ENCODE measurements at places on chromosomes 11 and 22.

- peak; percentile 98 for DNase-seq
Observed at GRCh38 chr11:119067371-119068222, at the start of gene VPS11. VPS11 (plus strand) TSS chr11:119067818; CDS start chr11:119067824, 6 bp downstream.

- DNase-seq = no peak
Observed at GRCh38 chr22:35343664-35344550, 37.0 kb upstream of the HMOX1 start.

- DNase-seq = no peak
Observed at GRCh38 chr22:45819305-45819704, 147.7 kb downstream of the ATXN10 start.

GRCh38 chr11:43879789-43880639 lies 617 bp upstream of the ALKBH3 start:
- no peak for DNase-seq

- DNase-seq = no peak
Observed at GRCh38 chr11:35661534-35661933, 1.0 kb upstream of the TRIM44 start.

DNA sequence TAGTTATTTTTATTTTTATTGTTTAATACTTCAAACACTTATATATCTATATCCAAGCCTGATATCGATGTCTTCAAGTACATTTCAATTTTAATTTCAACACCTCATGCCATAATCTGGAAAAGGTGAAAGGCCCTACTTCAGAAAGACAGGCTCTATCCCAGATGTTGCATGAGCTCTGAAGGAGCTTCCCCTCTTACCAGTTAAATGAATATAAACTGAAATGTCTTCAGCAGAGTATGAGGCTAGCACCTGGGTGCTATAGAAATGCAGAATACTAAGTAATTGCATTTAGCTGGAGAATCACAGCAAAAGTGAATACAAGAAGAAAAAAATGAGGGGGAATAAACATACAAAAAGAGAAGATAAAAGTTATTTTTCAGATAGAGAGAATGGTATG lies 11.5 kb upstream of the GRIA4 start:
- no peak for DNase-seq

DNA sequence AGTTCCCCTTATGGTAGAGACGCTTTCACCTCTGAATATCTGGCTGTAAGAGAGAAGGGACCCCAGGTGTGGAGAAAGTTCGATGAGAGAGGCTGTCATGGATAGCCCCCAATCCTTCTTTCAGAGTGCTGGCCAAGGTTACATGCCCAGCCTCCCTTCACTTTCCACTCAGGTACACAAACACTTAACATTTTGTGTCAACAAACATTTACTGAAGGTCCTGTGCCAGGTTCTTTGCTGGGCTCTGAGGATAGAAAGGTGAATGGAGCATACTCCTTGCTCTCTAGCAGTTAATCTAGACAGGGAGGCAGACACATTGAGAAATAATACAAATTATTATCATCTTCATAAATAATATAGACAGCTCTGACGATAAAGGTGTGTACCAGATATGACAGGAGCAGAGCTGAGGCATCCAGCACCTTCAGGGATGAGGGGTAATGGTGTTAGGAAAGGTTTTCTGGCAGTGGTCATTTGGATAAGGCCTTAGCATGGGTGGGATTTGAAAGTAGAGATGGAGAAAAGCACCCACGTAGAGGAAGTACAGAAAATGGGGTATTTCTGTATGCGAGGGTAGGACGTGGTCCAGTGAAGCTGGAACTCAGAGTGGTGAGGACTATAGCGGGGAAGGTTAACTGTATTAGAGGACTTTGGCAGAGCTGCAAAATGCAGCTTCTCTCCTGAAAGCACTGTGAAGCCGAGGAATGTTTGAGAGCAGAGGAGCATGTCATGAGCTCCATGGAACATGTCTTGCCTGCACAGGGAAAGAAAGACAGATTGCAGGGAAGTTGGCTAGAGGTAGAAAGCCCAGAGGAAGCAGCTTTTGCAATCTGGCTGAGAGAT lies 19.6 kb downstream of the PPFIBP2 start:
- no peak for DNase-seq

DNA sequence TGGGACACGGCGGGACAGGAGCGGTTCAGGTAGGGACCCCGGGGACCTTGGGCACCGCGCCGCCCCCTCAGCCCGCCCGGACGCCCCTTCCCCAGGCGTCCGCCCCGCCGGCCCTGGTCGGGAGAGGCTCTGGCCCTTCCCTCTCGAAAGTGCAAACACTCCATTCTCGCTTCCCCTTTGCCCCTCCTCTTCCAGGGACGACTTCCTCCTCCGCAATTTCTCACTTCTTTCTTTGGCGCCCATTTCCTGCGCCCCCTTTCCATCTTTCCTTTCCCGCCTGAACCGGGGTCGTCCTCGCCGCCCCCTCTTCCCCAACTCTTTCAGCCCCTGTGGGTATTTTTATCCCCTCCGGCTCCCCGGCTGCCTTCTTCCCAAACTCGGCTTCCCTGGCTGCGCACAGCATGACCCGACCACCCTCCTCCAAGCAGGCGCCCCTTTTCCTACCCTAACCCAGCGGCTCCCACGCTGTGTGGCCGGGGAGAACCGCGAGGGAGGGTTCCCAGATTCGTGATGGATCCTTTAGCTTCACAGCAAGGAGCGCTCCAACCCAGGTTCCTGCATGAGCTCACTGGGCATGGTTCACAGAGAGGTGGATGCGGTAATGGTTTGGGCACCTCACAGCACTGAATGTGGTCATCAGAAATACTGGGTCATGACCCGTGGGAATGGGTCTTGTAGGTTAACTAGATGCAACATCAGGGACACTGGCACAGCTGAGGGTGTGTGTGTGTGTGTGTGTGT lies 689 bp downstream of the RAB39A start:
- peak; percentile 64 for DNase-seq

GRCh38 chr11:79371152-79371551 lies 69.7 kb downstream of the TENM4 start:
- DNase-seq = no peak

- DNase-seq = no peak
Observed at GRCh38 chr22:19410941-19411689, 20.4 kb downstream of the HIRA start.

DNA sequence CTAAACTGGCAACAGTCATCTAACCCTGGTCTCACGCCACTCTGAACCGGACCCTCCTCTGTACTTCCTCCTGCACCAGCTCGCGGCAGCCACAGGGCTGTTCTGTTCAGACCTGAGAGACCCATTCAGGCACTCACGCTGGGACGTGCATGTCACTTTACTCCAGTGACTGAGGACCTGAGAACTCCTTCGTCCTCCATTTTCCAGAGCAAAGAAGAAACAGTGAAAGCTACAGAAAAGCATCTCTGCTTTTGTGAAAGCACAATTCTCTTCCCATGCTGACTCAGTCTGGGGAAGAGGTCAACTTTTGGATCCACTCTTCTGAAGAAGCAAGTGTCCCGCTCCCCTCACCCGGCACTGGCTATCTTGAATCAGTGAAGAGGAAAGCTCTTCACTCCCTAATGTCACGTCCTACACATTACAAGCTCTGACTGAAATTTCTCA lies 24.5 kb downstream of the PISD start:
- no peak for DNase-seq

DNA sequence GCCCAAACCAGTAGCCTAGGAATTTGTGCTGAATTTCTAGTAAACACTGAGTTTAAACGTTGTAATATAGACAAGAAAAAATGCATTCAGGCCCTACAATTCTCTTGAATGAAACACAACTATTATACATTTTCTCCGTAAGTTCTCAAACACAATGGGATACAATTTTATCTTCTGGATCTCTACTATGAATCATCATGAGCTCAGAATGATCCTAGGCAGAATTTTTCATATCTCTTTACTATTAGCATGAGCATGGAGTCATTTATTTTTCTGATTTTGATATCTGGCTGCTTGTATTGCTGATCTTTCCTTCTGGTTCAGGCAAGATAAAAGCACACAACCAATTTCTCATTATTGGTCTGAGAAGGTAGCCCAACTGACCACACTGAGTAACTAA lies 1123.4 kb upstream of the RAG2 start:
- DNase-seq = no peak

DNA sequence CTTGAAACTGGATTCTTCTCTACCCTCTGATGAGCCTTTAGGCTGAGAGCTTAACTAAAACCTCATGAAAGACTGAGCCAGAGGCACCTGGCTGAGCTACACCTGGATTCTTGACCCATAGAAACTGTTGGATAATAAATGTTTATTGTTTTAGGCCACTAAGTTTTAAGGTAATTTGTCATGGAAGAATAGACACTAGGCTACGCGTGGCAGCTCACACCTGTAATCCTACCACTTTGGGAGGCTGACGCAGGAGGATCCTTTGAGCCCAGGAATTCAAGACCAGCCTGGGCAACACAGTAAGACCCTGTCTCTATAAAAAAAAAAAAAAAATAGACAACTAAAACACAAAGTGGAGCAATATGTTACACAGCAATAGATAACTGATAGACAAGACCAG lies 29.2 kb upstream of the UPB1 start:
- DNase-seq = no peak

DNA sequence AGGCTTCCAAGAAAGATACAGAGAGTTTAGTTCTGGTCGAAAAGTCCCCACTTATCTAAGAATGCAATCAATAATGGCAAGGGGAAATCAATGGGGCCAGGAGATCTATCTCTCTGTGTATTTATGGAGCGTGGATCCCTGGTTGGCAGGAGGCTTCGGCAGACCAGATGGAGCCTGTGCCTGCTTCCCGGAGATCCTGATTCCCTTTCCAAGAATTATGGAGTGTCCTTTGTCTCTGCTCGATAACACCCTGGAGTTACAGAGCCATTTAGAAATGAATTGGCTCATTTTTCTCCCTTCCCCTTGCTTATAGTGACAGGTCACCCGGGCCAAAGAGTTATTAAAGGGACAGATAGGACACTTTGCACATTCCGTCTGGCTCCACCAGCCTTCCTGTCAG lies 92.4 kb downstream of the ISX start:
- no peak for DNase-seq

DNA sequence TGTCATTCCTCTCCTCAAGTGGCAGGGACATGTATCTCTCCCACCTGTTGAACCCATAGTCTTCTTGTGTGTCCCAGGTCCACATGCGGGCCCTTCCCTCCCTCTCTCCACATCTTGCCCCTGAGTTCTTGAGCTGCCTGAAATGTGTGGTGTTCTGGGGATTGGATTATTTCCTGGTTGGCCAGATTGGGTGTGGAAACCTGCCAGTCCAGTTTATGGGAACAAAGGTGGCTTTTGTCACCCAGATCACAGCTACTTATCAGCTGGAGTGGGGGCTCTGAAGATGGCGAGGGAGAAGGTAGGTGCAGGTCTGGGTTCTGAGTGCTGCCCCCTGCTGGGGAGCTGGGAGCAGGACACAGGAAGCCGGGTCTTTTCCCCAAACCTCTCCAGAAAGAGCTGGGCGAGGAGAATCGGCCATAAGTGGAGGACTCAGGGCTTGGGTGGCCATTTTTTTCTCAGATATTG lies 14.2 kb downstream of the DTX4 start:
- DNase-seq = no peak

DNA sequence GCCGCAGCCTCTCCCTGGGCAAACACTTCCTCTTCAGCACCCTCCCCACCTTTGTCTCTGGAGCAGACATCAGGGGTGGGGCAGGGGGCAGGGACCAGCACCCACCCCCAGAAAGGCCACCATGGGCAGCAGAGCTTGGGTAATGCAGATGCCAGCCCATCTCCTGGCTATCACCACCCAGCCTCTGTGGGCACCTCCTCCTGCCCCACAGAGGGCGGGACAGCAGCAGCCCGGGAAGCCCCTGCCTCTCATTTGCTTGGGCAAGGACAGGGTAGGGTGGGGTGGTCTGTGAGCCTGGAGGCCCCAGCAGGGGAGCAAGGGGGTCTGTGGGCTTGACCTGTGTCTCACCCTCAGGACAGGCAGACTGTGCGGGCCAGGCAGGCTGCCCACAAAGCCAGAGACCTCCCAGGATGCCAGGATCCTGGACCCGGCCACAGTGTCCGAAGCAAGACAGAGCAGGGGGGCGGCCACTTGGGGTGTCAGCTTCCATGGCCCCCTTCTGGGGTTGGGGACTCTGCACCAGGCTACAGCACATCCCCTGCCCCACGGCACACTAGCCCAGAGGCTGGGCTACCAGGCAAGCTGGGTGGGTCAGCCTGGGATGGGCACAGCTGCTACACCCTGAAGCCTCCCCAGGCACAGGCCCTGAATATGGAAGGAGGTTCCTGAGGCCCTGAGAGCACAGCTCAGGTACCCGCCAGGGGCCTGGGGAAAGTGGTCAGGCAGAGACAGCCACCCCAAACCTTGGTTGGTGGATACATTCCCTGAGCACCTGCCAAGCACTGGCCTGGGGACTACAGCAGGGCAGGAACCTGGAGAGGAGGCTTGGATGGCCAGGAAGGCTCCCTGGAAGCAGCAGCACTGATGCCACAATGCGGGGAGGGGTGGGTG lies 4.5 kb downstream of the RNH1 start:
- no peak for DNase-seq

DNA sequence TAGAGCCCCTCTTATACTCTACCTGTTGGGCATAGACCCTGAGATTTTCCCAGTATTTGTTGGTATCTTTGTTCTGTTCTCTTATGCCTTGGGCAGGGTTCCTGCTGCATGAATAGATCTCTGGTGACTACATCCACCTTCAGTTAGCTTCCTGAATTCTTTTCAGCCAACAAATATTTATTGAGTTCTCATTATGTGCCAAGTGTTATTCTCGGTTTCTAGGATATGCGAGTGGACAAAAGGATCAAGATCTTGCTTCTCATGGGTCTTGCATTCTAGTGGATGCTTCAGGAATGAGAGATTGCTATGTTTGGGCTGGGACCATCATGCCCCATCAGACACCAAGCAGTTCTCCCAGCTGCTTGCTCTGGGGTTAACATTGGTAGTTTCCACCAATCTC lies 340.0 kb downstream of the METTL15 start:
- no peak for DNase-seq

DNA sequence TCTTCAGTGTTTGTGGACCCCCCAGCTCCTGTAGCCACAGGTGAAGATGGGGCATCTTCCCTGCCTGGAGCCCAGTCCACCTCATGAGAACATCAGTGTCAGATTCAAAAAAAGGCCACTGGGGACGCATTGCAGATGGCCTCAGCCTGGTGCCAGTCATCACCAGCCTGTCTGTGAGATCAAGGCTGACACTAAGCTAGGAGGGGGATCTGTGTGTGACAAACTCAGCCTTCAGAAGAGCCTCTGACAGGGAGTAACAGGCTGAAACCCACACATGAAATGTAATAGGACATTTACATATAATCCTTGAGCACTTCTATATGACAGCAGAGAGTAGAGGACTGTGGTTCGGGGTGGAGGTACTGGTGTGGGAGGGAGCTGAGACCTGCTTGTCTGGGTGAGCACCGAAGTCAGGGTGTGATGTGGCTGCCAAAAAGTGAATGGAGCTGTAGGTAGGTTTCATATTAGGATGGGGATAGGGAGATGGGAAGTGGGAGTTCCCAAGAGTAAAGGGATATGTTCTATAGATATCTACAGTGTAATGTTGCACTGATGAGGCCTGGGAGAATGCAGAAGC lies 20.5 kb upstream of the CCDC134 start:
- DNase-seq = no peak

GRCh38 chr22:17913801-17914347 lies 110.5 kb downstream of the MICAL3 start:
- DNase-seq = no peak

DNA sequence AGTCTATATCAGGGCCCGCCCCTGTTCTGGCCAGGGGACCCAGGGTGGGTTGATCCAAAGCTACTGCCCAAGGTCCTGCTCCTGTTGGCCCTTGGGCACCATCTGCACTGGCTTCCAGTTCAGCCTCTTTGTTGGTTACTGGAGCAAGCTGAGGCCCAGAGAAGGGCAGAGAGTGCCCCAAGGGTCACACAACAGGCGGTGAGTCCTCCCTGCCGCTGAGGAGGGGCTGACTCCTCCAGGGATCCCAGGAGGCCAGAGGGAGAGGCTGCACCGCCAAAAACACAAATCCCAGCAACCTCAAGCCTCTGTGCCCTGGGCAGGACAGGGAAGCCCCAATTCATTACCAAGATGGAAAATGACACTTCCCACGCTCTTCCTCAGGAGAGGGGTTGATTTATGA lies 61.3 kb downstream of the MACROD1 start:
- no peak for DNase-seq
